Colonic mucosa (tissue), 4 donors: ENCODE measurements at places on chromosomes 5 and 9. TPM values are rescaled to one million over a fixed set of nuclear protein-coding genes. Genes with fewer than 3 reads are reported as not detected.

- DNase-seq, result no peak
- H3K4me3 ChIP-seq, result no peak overlapping the region
- no peaks in the 10 kb centered on the region for H3K36me3 ChIP-seq
These were observed 5.8 kb upstream of the TERT start for GRCh38 chr5:1300581-1301083.

DNA sequence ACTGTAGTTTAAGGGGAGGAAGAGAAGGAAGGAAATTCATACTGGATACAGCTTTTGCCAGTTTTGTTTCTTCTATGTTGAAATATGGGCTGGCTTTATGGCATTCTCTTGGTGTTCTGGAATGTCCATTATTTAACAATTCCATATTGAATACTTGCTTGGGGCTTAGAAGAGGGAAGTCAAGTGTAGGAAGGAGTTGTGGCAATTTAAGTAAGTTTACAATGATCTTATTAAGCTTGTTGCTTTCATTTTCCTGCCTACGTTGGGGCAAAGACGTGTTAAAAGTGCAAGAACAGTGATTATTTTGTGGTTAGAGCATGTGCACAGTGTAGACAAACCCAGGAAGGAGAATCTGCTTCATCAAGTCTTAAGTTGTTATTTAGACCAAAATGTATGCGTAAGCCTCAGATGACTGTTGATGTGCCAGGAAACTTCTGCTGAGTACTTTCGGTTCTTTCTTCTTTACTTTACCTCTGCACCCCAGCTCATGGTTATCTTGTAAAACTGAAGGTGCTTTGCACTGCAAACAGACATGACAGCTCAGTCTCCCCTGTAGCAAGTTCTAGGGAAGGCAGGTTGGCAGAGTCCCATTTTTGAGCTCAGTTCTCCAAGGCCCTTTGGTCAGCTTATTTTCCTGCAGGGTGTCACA, 75.8 kb downstream of the F2RL2 start:
- H3K36me3 ChIP-seq, result no peaks in the 10 kb centered on the region
- peak; percentile 25 for DNase-seq
- H3K27ac ChIP-seq, result peak overlapping the region; percentile 68

GRCh38 chr5:127563136-127563535, 45.7 kb downstream of the PRRC1 start:
- H3K4me1 ChIP-seq, result no peaks in the 10 kb centered on the region
- no peak for DNase-seq
- H3K4me3 ChIP-seq, result no peak overlapping the region
- no peaks in the 10 kb centered on the region for H3K27me3 ChIP-seq
- H3K36me3 ChIP-seq, result no peaks in the 10 kb centered on the region

DNA sequence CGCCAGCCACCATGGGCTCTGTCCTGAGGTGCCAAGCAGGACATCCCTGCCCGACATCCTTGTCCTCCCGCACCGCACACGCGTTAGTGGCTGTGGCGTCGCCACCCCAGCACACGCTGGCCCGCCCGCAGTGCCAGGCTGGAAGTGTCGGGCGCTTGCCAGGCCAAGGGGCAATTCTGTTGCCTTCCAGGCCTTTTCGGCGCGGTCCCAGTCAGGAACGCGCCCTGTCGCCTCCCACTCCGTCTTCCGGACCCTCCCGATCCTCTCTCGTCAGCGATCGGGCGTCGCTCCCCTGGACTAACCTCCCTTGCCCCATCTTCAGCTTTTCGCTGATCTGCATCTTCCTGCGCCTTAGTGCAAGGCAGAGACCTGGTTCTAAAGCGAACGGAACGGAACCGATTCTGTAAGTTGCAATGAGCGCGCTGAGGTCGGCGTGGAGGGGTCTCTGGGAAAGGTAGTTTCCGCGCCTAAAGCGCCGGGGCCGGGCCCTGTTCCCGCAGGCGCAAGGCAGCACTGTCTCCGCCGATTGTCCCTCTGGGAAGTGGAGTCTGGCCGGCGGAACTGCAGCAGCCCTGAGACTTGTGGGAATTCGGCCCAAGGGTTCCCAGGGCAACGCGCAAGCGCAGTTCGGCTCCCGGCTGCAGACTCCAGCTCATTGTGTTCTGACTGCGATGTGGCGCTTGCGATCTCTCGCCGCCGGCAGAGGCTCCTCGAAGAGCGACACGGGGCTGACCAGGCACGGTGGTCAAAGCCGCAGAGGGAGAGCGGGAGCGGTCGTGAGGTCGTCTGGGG, at the start of gene ZNF454:
ZNF454 (plus strand) TSS at position 630 of the 792 bp plus-strand sequence. CDS start 1,594 bp downstream, outside the sequence.
- no peaks in the 10 kb centered on the region for H3K27me3 ChIP-seq
- DNase-seq, result peak; percentile 90
- H3K36me3 ChIP-seq, result no peaks in the 10 kb centered on the region
- no peaks in the 10 kb centered on the region for H3K4me1 ChIP-seq

GRCh38 chr5:7894860-7895259, 25.9 kb downstream of the MTRR start:
- H3K36me3 ChIP-seq, result peaks cover 4% of the 10 kb centered on the region
- no peaks in the 10 kb centered on the region for H3K27me3 ChIP-seq

GRCh38 chr5:165321912-165322311, 1816.5 kb downstream of the MAT2B start:
- no peak for DNase-seq
- H3K27ac ChIP-seq, result no peak overlapping the region
- H3K4me3 ChIP-seq, result no peak overlapping the region
- no peaks in the 10 kb centered on the region for H3K27me3 ChIP-seq
- no peaks in the 10 kb centered on the region for H3K36me3 ChIP-seq

- no peak for DNase-seq
- no peak overlapping the region for H3K4me3 ChIP-seq
- H3K4me1 ChIP-seq, result no peaks in the 10 kb centered on the region
- no peaks in the 10 kb centered on the region for H3K36me3 ChIP-seq
These were observed 357.6 kb upstream of the IRX4 start for GRCh38 chr5:2240118-2240904.

- H3K27me3 ChIP-seq, result no peaks in the 10 kb centered on the region
- DNase-seq, result no peak
- H3K27ac ChIP-seq, result no peak overlapping the region
These were observed 893.2 kb downstream of the DTWD2 start for GRCh38 chr5:118095115-118095514.

DNA sequence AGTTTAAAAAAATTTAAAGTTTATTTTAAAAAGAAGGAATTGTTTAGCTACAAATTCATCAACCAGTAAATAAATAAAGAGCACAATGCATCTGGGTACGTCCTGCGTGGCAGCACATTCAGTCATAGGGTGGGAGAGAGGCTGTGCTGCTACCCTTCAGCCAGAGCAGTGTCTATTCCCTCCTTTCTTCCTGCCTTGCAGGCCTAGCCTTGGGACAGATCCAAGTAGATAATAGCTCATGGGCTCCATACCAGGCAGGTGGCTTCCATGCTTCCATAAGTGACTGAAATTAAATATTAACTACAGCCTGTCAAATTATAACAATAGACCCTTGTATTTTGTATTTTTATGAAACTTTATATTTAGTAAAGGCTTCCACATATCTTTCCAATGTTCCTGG, 408.3 kb upstream of the RGMB start:
- no peaks in the 10 kb centered on the region for H3K27me3 ChIP-seq
- H3K36me3 ChIP-seq, result no peaks in the 10 kb centered on the region
- DNase-seq, result peak; percentile 56
- no peak overlapping the region for H3K27ac ChIP-seq
- no peaks in the 10 kb centered on the region for H3K4me1 ChIP-seq
- no peak overlapping the region for H3K4me3 ChIP-seq

- H3K36me3 ChIP-seq, result no peaks in the 10 kb centered on the region
- no peaks in the 10 kb centered on the region for H3K4me1 ChIP-seq
- H3K4me3 ChIP-seq, result no peak overlapping the region
- DNase-seq, result peak; percentile 7
- H3K27ac ChIP-seq, result no peak overlapping the region
- H3K27me3 ChIP-seq, result peaks cover 28% of the 10 kb centered on the region
These were observed 70.8 kb upstream of the UNC5A start for GRCh38 chr5:176739461-176740051.

- no peak for DNase-seq
- H3K4me3 ChIP-seq, result no peak overlapping the region
- no peaks in the 10 kb centered on the region for H3K4me1 ChIP-seq
- H3K27ac ChIP-seq, result no peak overlapping the region
- no peaks in the 10 kb centered on the region for H3K27me3 ChIP-seq
These were observed 11.8 kb upstream of the BTNL9 start for GRCh38 chr5:181028032-181028819.

- peak overlapping the region; percentile 81 for H3K4me3 ChIP-seq
- no peaks in the 10 kb centered on the region for H3K27me3 ChIP-seq
- DNase-seq, result peak; percentile 96
- peaks cover 11% of the 10 kb centered on the region for H3K4me1 ChIP-seq
These were observed 3.1 kb downstream of the ARRDC3 start for GRCh38 chr5:91379914-91380490.

GRCh38 chr5:136466041-136466415, 100.7 kb upstream of the TRPC7 start:
- DNase-seq, result no peak
- H3K4me1 ChIP-seq, result no peaks in the 10 kb centered on the region
- H3K27ac ChIP-seq, result no peak overlapping the region
- H3K4me3 ChIP-seq, result no peak overlapping the region
- H3K27me3 ChIP-seq, result no peaks in the 10 kb centered on the region
- no peaks in the 10 kb centered on the region for H3K36me3 ChIP-seq

DNA sequence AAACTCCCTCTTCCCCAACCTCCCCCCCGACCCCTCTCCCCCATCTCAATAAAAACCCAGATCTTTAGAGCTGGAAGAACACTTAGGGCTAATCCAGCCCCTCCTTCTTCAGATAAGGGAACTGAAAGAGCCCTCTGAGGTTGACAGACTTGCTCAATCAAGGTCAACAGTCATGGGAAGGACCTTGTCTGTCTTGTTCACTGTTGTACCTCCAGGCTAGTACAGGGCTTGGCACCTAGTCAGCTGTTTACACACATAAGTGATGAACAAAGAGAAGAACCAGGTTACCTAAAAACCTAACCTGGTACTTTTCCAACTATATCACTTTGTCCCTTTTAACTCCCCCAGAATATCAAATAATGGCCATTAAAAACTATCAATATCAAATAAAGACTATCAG, 2.4 kb downstream of the TTC39B start:
- no peaks in the 10 kb centered on the region for H3K4me1 ChIP-seq
- no peaks in the 10 kb centered on the region for H3K36me3 ChIP-seq
- no peak overlapping the region for H3K4me3 ChIP-seq
- no peaks in the 10 kb centered on the region for H3K27me3 ChIP-seq
- H3K27ac ChIP-seq, result no peak overlapping the region

DNA sequence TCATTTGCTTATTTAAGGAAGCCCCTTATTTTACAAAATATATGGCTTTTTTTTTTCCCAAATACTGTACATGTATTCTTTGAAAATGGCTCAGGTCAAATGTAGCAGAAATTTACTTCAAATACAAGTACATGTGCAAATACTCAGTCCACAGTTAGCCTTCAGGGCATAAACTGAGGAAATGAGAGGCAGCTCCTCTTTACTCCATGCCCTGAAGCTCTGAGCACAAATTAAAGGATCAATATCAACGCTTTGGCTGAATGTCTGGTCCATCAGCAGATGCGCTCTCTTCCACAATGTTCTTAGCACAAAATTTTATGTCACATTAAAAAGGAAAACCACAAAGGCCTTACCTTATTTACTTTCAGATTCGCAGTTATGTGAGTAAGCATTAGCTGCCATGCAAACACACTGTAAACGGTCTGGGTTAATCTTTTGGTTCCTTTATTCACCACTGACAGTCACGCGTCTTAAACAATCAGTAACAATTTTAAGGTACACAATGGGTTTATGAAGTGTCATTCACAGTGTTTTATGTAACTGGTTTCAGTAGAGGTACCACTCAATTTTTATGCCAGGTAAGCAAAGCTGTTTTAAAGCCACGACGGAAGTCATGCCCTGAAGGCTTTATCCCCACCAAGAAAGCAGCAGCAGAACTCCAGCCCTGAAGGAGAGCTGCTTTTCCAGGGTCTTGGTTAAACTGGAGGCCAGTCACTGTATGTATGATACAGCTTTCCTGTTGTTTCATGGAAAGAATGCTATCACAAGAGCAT, 103.4 kb downstream of the OTULIN start:
- no peaks in the 10 kb centered on the region for H3K4me1 ChIP-seq
- DNase-seq, result no peak
- H3K27ac ChIP-seq, result no peak overlapping the region
- H3K4me3 ChIP-seq, result no peak overlapping the region

- no peak overlapping the region for H3K4me3 ChIP-seq
- no peak for DNase-seq
- H3K27ac ChIP-seq, result no peak overlapping the region
- no peaks in the 10 kb centered on the region for H3K36me3 ChIP-seq
These were observed 16.3 kb upstream of the COL27A1 start for GRCh38 chr9:114139071-114139470.

DNA sequence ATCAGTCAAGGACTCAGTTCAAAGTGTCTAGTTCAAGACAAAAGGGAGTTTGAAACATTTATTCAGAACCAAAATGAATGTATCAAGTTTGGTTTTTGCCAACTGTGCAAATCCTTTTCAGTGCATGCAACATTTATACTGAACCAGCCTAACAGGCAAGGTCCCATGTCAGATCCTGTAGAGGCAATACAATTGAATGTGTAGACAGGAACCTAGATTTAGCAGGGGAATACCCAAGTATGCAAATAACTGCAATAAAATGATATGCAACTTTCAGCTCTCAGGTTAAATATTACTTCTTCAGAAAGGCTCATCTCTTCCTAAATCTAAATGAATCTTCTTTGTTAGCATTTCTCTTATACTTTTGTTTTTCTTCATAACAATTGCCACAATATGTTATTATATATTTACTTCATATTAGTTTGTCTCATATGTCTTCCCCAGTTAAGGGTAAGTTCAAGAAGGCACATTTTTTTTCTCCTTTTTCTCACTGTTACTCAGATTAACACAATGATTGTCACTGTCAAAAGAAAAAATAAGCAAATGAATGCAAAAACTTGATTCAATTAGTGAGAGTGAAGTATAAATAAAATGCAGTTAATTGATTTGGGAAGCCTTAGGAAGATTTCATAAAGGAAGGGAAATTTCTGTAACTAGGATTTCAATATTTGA, 163.9 kb upstream of the RASA1 start:
- no peak overlapping the region for H3K4me3 ChIP-seq
- no peak overlapping the region for H3K27ac ChIP-seq
- H3K4me1 ChIP-seq, result no peaks in the 10 kb centered on the region
- H3K27me3 ChIP-seq, result no peaks in the 10 kb centered on the region
- no peaks in the 10 kb centered on the region for H3K36me3 ChIP-seq
- DNase-seq, result peak; percentile 23

- no peak overlapping the region for H3K27ac ChIP-seq
- no peak for DNase-seq
- H3K27me3 ChIP-seq, result no peaks in the 10 kb centered on the region
- H3K4me1 ChIP-seq, result no peaks in the 10 kb centered on the region
- H3K36me3 ChIP-seq, result no peaks in the 10 kb centered on the region
These were observed 8.7 kb upstream of the TRPC7 start for GRCh38 chr5:136374003-136374402.

TEK gene
- 6.3 TPM for total RNA-seq

GABRB2 gene
- total RNA-seq, result 1.5 TPM

FOXD4 gene
- not detected for total RNA-seq

DNAJC21 gene
- 40.4 TPM for total RNA-seq

PCDHB2 gene
- 1.6 TPM for total RNA-seq

F12 gene
- 14.7 TPM for total RNA-seq

TRPM6 gene
- 15.1 TPM for total RNA-seq

SPINK6 gene
- total RNA-seq, result 0.45 TPM

ASS1 gene
- total RNA-seq, result 511 TPM
